IPS DF 6.9 (cell line): ENCODE measurements at places on chromosomes 5 and 9.

- no peak for DNase-seq
These were observed 294.6 kb upstream of the ACTBL2 start for GRCh38 chr5:57777174-57777581.

GRCh38 chr9:2934241-2934650 lies 90.4 kb upstream of the PUM3 start:
- DNase-seq: no peak

DNA sequence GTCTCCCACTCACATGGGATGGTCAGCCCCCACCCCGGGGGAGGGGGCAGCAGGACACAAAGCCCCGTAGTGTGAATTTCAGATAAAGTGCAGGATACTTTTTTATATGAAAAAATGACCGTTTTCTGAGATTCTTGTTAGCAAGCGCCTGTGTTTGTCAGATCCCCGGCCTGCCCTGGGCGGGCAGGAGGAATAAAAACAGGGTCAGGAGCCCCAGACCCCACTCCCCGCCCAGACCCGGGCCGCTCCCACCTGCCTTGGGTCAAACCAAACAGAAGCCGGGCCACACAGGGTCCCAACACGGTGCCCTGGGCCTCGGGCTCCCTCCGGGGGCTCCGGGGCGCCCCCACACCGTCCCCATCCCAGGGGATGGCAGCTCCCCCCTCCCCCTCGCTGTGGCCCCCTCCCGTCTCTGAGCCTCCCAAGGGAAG lies 13.5 kb upstream of the NRARP start:
- no peak for DNase-seq

DNA sequence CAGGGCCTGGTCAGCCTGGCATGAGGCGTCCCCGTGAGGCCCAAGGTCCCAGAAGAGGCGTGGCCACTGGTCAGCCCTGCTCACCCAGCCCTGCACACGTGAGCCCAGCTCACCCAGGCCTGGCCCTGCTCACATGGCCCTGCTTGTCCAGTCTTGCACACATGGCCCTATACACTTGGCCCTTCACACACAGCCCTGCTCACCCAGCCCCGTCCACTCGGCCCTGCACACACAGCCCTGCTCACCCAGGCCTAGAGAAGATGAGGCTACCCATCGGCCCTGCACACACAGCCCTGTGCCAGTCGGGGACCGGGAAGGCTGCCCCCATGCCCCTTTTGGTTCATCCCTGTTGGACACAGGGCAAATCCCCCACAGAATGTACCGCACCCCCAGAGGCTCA lies 28.4 kb downstream of the ZDHHC11B start:
- DNase-seq: no peak

DNA sequence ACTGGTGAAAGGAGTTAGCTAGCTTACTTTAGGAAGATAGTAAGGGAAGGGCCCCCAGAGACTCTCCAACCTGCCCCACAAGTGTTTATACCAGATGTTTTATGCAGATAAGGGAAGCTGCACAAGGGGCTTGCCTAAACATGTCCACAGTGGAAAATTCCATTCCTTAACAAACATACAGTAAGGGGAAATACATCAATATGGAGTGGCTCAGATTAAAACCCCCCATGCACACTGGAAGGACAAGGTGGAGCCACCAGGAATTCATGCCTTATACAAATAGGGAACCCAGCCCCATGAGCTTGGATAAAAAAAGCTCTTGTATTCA lies 106.3 kb upstream of the GPBP1 start:
- no peak for DNase-seq

GRCh38 chr5:78604689-78605285 lies 43.8 kb downstream of the LHFPL2 start:
- no peak for DNase-seq

GRCh38 chr9:12735665-12736064 lies 39.2 kb upstream of the LURAP1L start:
- no peak for DNase-seq

DNA sequence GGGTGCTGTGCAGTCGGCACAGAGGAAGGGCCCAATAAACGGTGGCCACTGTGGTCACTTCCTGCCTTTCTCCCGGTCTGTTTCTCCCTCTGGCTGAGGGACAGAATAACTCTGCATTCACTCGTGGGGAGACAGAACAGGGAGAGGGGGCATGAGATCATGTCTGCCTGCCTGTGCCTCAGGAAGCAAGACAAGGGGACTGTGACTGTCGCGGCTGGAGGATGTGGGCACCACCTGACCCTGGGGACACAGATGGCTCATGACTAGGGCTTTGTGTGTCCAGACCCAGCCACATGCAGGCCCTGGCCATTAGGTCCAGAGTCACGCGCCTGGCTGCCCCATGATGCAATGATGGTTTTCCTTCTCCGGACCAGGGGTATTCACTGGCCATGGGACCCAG lies 5.8 kb downstream of the TRUB2 start:
- no peak for DNase-seq

GRCh38 chr9:32877103-32877502 lies 93.8 kb downstream of the TMEM215 start:
- no peak for DNase-seq

DNA sequence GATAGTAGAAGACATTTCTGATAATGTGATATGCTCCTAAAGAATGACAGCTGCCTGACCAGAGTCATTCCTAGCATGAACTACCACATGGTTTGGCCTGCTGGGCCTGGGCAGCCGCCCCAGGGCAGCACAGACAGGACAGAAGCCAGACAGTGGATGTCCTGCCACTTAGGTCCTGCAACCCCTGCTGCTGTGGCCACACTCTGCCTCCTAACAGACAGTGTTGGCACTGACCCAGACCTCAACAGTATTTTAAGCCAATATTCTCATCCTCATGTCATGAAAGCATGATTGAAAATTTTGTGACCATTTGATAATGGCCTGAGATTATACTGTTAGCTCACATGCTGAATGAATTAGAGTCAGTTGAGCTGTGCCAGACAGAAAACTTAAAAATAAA lies 15.8 kb downstream of the CENPP start:
- no peak for DNase-seq

- DNase-seq: no peak
These were observed 8.8 kb downstream of the KCNV2 start for GRCh38 chr9:2725898-2726649.

DNA sequence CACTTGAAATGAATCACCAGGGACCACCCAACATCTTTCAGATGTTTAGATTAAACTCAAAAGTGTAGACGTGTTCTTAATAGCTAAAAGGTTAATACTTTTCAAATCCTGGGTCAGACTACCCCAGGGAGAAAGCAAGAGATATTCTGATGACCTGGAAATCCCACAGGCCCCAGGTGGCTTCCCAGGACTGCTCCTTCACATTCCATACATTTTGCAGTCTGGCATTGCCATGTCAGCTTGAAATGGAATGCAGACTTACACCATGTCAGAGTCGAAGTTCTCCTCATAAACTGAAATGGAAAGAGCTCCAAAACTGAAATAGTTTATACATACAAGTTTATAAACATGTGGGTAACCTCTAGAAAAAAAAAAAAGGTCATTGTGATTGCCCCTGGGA lies 61.5 kb downstream of the TMEM167A start:
- no peak for DNase-seq

DNA sequence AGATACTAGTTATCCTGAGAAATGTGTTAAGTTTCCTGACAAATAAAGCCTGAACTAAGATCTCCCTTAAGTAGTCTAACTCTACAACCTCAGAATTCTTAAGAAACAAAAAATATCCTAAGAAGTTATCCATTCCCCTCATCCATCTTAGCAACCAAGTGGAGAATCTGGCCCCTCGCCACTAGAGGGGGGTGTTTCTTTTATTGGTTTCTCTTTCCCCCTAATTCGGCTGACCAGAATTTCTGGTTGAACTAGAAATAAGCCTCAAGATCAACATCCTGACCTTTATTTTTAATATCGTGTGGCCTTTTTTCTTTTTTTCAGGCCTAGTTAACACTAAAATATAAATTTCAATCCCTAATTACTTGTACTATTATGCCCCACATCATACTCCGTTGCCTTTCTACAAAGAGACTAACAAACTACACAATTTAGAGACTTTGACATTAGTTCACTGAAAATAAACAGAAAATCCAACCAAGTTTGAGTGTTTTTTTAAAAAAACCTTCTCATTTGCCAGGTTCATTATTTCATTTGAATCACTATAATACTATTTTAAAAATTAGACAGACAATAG lies 14.3 kb upstream of the NR4A3 start:
- no peak for DNase-seq

- no peak for DNase-seq
These were observed 251.2 kb upstream of the FBXL7 start for GRCh38 chr5:15248731-15249130.

DNA sequence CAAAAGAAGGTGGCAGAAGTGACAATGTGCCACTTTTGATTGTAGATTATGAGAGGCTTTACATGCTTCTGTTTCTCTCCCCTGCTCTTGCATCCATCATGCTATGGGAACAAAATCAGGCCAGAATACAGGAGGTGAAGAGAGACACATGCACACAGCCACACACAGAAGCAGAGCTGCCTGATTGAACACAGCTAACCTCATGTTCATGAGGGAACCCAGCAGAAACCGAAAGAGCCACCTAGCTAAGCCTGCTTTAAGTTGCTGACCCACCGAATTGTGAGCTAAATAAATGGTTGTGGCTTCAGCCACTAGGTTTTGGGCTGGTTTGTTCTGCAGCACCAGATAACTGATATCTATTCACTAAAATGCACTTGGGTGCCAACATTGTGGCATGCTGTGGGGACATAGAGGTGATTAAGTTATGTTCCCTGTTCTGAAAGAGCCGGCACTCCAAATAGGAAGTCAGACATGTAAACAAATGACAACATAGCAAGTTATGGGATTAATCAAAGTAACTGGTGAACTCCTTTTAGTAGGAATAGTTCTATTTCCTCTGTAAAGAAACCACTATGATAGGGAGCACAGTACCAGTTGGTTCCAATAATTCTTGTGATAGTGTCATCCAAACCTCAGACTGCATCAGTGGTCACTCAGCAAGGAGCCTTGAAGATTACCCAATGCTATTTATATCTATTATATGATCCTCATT lies 93.6 kb upstream of the TNC start:
- DNase-seq: no peak

GRCh38 chr9:135061441-135061840 lies 26.0 kb upstream of the OLFM1 start:
- no peak for DNase-seq

DNA sequence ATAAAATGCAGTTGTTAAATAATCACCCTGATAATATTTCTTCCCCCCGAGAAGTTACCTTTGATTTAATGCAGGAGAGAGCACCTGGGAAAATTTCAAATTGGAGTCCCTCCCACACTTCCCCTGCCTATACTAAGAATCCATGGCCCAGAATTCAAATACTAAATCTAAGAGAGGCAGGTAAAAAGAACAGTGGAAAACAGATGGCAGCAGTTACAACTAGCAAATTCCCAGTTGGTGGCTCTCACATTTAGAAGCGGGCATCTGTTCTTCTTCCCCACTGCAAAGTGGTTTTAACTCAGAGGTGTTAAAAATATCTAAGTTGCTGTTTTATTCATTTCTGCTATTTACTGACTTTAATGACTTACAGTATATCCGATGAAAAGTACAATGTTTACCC lies 210.4 kb upstream of the ELAVL2 start:
- no peak for DNase-seq

- DNase-seq: no peak
These were observed 58.8 kb downstream of the C6 start for GRCh38 chr5:41154491-41154890.

GRCh38 chr5:19853616-19854240 lies 134.3 kb downstream of the CDH18 start:
- no peak for DNase-seq

DNA sequence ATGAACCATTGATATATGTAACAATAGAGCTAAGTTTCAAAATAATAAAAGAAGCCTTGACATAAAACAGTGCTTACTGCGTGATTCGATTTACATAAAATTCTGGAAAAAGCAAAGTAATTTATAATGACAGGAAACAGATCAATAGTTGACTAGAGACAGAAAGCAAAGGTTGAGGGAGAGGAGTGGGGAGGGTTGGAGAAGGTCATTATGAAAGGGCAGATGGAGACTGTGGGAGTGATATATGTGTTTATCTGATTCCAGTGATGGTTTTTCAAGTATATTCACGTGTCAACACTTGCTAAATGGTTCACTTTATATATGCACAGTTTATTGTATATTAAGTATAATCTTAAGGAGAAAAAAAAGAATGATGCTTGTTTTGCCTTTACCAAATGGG lies 1885.7 kb upstream of the NUDT12 start:
- DNase-seq: no peak

GRCh38 chr9:35847792-35848572 lies 19.0 kb downstream of the TMEM8B start:
- no peak for DNase-seq

- no peak for DNase-seq
These were observed 142.8 kb upstream of the PDE4D start for GRCh38 chr5:60036192-60036938.

DNA sequence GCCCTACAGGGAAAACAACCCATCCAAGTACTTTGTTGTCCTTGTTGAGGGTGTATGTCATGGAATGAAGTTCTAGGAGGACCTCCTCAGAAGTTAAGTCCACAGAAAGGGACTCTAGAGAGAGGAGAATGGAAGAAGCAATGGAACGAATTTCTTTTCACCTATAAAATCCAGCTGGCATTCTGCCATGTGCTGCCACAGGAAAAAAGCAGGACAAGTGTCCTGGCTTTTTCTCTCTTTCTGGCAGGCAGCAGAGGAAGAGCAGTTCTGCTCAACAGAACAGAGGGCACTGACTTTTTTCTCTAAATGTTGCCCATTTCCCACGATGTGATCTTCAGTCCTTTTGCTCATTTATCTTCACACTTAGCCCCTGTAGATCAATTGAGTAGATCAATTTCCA lies 240.8 kb downstream of the MCTP1 start:
- DNase-seq: no peak

DNA sequence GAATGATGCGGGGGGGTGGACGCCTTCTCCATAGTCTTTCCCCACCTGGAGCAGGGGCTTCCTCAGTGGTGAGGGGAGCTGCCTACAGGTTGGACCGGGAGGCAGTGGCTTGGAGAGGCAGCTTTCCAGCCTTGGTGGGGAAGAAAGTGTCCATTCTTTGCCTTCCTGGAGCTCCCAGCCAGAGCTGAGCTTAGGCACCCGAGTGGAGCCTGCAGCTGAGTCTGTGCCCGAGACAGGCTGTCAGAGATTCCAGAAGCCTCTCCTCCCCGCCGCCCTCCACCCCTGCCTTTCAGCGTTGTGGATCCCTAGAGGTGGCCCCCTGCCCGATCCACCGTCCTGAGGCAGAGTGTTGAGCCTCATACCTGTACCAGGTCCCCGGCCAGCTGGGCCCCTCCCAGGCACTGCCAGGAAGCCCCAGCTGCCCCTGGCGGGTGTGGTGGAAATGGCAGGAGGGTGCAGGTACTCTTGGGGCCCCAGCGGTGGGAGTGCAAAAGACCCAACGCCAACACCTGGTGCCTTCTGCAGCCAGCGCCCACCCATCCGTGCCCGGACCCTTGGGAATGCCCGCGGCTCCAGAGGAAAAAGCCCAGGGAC lies 112.0 kb downstream of the RXRA start:
- no peak for DNase-seq

GRCh38 chr5:57033503-57033902 lies 81.6 kb upstream of the MIER3 start:
- no peak for DNase-seq
